ENCODE measurements at places on chromosomes 4 and X. TPM values are rescaled to one million over a fixed set of nuclear protein-coding genes. Genes with fewer than 3 reads are reported as not detected.

Gene HPGD
- total RNA-seq = 167 TPM

Gene GAGE12F
- total RNA-seq = not detected

Gene ACOT9
- 51.0 TPM for total RNA-seq

Gene DIAPH2
- 58.0 TPM for total RNA-seq

Gene GRIA2
- not detected for total RNA-seq
